ENCODE measurements at places on chromosomes 4 and X.
A peak's percentile ranks its signal among the peaks of the same experiment; 100 is the strongest.

GRCh38 chr4:112560084-112560483 lies 44.1 kb upstream of the NEUROG2 start:
- DNase-seq = no peak

- DNase-seq = no peak
These were observed 1399.1 kb upstream of the PCDH7 start for GRCh38 chr4:29320947-29321620.

- DNase-seq = no peak
These were observed 102.3 kb downstream of the SCD5 start for GRCh38 chr4:82696117-82696860.

DNA sequence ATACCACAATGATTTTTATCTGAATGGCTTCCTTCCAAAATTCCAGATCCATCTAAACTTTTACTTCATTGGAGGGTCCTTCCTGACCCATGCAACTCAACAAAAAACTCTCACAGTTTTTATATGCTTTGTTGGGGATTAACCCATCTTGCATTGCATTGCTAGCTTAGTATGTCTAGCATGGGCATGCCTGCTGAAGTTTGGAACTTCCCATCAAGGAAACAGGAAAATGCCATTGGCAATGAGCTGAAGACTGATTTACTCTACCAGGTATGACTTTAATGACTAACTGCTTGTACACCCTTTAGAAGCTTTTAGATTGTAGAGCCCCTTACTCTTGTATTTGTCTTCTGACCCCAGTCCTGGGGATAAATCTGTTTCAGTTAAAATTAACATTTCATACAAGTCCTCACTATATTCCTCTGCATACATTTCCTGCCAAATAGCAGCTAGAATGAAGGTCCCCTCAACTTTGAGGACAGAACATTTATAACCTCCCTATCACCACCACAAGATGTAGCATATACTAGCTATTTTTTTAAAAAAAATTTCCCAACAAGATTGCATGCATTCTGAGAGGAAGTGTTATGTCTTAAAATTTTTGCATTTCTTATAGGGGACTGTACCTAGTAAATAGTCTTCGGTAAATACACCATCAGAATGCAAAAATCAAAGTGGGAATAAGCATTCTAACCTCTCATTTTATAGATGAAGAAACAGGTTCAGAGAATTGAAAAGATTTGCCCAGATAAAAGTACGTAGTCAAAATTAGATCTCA lies 52.5 kb upstream of the ATXN3L start:
- no peak for DNase-seq

- DNase-seq = no peak
These were observed 127.8 kb downstream of the UBE2K start for GRCh38 chr4:39825741-39826231.

DNA sequence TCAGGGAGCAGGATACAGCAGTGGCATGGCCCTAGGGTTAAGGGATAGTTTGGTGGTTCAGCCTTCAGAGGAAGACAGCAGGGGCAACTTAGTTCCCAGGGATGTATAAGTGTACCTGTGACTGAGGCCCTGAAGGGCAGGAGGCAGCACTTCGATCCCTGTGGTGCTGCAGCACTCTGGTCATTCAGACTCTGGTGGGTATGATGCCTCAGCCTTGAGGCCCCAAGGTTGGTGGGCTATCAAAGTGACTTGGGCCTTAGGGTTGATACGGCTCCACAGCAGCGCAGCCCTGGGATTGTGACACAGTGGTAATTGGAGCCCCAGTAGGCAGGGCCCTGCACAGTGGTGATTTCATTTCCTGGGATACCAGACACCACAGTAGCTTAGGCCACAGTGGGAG lies 1703.1 kb downstream of the PCDH7 start:
- no peak for DNase-seq

GRCh38 chr4:16155528-16156169 lies 70.6 kb downstream of the TAPT1 start:
- no peak for DNase-seq

- DNase-seq = no peak
These were observed 79.5 kb upstream of the IL2 start for GRCh38 chr4:122536001-122536400.

DNA sequence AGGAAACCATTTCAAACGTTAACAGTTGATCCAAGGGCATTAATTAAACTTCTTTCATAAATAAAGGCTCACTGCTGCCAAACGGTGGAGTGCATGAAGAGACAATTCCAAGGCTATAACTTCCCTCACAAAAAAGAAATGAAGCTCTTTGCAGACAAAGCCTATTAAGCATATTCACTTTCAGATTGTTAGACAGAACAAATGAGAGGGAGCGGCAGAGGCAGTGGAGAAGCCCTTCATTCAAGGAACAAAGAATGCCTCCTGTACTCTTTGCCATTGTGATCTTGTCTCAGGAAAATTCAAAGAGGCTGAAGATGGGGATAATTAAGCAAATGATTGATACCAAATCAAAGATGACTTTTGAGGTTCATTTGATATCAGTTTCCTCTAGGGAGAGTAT lies 370.5 kb upstream of the FAT1 start:
- no peak for DNase-seq

DNA sequence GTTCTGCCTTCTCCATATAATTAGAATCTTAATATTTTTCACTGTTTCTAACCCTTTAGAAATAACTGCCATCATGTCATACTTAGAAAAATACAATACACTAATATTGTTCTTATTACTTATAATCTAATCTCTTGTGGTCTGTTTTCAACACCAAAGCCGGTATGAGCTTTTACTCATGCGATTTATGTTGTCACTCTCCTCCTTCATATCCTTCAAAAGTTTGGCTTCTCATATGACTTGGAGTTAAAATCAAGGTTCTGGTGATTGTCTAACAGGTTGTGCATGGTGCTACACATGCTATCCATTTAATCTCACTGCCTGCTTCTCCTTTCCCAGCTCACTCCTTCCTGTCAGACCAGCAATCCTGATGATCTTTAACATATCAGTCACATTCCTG lies 1392.9 kb downstream of the ARAP2 start:
- no peak for DNase-seq

- peak; percentile 13 for DNase-seq
These were observed 1.5 kb upstream of the DDX3X start for GRCh38 chrX:41332408-41333002.

DNA sequence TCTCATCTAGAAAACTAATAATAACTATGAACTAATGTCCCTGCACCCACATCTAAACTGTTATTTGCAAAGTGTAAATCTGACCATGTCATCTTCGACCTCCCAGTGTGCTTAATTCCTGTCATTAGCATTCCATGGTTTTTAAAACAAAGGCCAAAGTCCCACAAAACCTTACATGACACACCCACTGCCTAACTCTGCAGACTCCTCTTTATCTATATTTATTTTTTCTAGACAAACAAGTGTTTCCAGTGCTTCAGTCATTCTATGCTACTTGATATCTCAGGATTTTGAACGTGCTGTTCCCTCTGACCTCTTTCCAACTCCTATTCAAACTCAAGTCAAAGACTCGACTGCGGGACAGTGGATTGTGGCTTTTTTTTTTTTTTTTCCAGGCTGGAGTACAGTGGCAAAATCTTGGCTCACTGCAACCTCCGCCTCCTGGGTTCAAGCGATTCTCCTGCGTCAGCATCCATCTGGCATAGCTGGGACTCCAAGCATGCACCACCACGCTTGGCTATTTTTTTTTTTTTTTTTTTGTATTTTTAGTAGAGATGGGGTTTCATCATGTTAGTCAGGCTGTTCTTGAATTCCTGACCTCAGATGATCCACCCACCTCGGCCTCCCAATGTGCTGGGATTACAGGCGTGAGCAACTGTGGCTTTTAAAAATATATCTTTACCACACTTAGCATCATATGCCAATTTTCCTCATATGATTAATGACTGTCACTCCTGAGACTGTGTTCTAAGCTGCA lies 1511.0 kb downstream of the ARAP2 start:
- DNase-seq = no peak

GRCh38 chr4:169052594-169052945 lies 42.5 kb upstream of the CBR4 start:
- no peak for DNase-seq

DNA sequence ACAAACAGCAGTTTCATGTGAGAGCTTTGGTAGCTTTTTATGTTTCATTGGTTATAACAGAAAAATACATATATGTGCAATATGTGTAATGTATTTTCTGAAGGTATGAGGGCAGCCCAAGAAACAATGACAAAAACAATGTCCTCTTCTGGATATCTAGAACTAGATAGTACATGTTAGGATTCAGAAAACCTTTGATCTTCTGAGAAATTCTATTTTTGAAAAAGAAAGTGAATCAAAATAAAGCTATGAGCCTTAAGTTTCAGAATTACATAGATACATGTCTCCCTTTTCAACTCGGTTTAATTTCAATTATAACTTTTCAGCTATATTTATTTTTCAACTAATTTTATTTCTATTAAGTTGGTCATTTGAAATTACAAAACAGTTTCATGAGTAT lies 131.9 kb downstream of the REELD1 start:
- no peak for DNase-seq

DNA sequence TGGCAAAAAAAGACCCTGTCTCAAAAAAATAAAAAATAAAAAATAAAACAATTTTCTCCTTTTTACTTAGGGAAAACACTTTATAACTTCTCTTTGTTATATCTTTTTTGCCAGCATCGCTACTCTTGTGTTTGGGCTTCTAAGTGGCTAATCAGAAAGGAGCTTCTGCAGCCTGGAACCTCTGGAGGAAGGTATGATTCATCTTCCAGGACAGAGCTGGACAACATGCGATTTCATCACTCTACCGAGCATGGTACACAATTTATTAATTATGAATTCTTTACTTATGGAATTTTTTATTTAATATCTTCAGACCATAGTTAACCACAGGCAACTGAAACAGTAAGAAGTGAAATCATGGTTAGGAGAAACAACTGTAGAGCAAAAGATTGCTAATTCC lies 1254.3 kb upstream of the AGA start:
- no peak for DNase-seq
